SW480 (cell line): ENCODE measurements at places on chromosomes 13 and 19.

DNA sequence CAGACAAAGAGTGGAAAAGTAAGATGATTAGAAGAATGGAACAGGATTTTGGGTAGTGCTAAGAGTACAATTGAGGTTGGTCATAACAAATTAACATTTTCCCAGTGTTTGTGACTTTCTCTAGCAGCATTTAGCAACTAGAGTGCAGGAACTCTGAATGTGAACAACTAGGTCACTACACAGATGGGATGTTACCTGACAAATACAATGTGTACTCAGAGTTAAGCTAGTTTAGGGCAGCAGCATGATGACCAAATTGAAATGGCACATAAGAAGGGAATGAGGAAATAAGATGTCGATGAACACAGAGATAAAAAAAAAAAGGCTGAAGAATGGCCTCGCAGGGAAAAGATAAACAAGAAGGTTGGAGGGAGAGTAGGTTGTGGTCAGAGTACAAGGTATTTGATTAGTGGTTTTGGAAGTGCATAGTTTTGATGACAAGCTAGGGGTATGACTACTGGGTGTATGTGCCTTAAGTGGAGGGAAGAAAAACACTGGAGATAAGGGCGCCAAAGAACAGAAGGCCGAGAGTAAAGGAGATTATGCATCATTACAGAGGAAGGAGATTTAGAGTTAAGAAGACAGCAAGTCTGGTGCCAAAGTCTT, 381.1 kb downstream of the FGF14 start:
- DNase-seq: no peak

- no peak for DNase-seq
Measured at GRCh38 chr13:78040205-78040830, 121.7 kb upstream of the EDNRB start.

DNA sequence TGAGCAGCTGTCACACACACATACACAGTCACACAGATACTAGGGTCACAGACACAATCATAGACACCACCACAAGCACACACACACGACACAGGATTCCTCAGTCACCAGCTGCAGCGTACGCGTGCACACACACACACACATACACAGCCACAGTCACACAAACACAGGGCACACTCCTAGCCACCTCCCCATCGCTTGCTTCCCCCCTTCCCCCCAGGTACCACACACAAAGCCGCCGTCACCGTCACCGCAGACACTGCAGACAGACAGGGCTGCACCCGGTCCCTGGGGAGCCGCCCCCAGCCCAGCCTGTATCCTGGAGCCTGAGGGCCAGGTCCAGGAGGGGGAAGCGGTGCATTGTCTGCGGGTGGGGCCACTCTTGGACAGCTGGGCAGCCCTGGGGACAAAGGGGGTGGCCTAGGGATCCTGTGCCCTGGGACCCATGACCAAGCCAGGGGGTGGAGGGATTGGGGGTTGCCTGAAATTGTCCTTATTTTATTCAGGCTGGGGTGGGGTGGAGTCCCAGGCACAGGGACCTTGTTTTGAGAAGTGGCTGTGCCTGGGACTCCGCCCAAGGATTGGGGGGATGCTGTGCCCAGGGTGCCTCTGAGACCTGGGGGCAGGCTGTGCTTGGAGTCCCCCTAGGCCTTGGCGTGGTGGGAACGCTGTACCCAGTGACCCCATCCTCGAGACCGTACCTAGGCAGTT, 957 bp downstream of the NUMBL start:
- no peak for DNase-seq

GRCh38 chr13:93951108-93951507, 528.4 kb downstream of the DCT start:
- DNase-seq: no peak

DNA sequence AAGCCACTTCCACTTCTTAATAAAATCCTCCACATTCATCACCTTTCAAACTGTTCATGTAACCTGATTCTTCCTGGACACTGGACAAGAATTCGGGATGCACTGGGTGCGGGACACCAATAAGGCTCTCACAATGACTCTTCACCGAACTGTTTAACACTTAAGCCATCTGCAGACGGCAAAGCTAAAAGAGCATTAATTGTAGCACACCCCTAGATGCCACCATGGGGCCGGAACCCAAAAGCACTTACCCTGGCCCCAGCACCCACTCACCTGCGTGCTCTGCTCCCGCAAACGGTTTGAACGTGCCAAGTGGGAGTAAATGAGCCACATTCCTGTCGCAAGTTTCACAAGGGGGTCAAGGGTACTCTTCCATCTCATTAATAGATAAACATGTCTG, 254.3 kb upstream of the PRR20A start:
- no peak for DNase-seq

DNA sequence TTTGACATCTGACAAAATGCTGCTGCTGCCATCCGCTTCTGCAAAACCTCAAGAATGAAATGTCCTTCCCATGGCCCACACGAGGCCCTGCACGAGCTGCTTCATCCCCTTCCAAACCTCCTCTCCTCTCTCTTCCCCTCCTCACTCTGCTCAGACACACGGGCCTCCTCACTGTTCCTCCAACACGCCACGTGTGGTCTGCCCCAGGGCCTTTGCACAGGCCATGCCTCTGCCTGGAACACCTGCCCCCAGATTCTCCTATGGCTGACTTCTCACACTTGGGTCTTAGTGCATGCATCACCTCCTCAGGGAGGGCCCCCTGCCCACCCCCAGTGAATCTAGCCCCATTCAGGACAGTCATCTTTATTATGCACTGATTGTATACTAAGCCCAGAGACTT, 15.9 kb downstream of the NRTN start:
- no peak for DNase-seq

DNA sequence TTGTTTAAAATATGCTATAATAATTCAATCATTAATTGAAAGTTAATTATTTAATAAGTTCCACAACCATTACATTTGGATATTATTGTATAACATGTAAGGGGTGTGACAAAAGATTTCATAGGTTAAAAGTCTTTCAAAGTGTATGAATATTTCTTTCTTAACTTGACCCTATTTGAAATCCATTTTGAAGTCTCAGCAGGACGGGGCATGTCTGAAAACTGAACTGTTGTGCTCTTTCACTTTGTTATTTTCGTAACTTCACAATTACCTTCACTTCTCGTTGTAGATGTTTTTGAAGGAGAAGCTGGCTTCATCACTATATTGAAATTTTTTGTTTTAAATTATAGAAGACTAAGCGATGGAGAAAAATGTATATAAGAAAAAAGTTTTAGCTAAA, 1775.7 kb downstream of the PCDH9 start:
- no peak for DNase-seq

DNA sequence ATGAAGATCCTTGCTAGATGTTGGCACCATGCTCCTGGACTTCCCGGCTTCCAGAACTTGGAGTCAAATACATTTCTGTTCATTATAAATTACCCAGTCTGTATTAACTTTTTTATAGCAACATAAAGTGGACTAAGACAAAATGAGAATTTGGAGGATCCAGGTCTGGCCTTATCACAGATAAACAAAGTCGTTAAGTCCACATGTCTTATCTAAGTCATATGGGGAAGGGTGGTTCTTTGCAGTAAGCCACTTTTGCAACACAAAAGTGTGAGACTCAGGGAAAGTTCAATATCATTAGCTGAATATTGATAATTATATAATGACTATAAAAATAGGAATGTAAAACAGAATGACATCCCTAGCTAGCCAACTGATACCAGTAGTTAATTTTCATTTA, 91.6 kb upstream of the SIAH3 start:
- DNase-seq: no peak

DNA sequence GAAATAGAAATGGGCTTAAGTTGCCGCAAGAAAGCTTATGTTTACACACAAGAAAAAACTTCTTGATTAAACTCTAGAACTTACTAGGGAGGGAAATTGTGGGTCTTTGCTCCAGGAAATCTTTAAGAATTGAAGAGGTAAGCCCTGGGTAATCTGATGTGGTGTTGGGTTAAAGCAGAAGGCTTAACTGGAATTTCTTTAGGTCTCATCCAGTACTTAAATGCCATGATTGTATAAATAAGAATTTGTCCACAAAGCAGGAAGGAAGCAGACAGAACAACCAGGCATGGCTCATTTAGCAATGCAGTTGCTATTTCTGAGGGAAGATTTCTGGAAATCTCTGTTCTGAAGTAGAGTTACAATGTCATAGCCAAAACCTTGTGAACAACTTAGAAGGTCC, 360.4 kb downstream of the KLF5 start:
- no peak for DNase-seq

DNA sequence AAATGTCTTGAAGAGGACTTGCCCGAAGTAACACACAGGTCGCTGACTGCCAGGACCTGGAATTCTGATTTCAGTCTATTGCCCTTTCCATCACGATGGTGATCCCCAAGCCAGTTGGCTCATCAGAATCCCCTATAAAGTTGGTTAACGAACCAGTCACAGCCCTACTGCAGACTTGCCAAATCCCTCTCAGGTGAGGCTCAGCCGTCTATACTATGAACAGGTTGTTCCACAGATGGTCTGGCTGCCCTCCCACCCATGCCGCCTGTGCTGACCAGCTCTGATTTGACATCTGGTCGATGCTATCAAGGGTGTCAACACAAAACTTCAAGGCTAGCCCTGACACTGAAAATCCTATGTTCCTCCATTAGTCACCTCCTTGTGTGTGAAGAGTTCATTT, 90.0 kb downstream of the RNASEH2B start:
- DNase-seq: no peak

DNA sequence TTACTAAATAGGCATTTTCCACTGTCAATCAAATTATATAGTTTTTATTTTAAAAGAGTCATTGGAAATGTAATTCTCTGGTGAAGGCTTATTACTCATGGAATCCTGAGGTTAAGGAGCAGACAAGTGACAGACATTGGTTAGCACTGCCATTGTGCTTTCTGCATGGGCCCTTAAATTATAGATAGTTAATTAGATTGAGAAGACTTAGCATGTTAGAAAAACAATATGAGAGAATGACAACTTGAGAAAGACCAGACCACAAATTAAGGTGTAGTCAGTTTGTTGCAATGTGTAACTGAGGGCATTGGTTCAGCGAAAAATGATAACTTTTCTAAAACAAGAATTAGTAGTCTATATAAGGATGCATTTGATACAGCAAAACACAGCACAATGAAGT, 195.5 kb downstream of the SLITRK6 start:
- DNase-seq: no peak

- no peak for DNase-seq
Measured at GRCh38 chr13:31154939-31155338, 6.8 kb downstream of the HSPH1 start.

GRCh38 chr13:111947876-111948275, 119.1 kb upstream of the SOX1 start:
- DNase-seq: no peak

DNA sequence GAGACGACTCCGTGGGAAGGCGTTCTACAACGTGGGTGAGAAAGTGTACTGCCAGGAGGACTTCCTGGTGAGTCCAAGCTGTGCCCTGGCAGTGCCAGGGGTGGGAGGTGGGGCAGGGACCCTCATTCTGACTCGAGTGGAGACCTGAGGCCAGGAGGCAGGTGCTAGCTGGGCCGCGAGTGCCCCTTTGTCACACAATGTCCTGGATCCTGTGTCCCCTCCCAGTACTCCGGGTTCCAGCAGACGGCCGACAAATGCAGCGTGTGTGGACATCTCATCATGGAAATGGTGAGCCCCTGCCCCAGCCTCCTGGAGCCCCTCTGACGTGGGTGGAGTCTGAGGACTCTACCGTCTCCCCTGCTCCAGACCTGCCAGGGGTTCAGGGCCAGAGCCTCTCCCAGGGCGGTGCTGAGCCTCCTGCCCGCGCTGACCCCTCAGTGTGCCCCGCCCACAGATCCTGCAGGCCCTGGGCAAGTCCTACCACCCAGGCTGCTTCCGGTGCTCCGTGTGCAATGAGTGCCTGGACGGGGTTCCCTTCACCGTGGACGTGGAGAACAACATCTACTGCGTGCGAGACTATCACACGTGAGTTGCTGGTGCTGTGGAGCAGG, 11.6 kb downstream of the WTIP start:
- no peak for DNase-seq

GRCh38 chr13:85303630-85304029, 495.6 kb downstream of the SLITRK6 start:
- no peak for DNase-seq

- DNase-seq: no peak
Measured at GRCh38 chr13:99429670-99430069, 71.6 kb upstream of the TM9SF2 start.

DNA sequence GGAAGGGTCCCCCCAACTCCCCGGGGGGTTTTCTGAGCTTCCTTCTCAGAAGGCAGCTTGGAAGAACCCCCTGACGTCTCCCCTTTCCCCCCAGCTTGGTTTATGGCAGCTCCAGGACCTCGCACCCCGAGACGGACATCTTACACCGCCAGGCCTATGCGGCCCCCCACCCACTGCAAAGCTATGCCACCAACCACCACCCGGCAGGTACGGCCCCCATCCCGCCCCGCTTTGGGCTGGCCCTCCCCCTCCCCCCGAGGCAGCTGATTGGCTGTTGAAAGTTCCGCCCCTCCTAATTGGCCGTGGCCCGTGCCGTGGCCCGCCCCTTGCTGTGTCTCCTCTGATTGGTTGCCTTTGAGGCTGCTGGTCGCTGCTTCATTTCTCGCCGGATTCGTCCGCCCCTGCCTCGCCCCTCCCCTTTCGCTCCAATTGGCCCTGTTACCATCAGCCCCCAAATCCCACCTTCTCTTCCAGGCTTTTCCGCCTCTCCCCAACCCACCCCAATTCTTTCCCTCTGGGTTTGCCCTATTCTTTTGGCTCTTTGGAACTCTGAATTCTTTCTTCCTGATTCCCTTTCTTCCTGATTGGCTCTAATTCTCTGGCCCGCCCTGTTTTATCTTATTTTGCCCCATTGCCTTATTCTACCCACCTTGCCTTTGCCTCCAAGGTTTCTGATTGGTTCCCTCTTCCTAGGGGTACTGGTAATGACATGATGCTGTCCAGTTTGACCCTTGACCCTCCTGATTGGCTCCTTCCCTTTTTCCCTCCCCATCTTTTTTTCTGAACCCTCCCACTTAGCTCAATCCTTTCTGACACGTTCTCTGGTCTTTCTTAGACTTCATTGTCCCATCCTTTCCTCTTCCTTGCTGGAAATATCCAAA, 2.5 kb downstream of the PRR12 start:
- DNase-seq: peak; percentile 95

- no peak for DNase-seq
Measured at GRCh38 chr19:11404588-11405222, 14.4 kb downstream of the RGL3 start.

DNA sequence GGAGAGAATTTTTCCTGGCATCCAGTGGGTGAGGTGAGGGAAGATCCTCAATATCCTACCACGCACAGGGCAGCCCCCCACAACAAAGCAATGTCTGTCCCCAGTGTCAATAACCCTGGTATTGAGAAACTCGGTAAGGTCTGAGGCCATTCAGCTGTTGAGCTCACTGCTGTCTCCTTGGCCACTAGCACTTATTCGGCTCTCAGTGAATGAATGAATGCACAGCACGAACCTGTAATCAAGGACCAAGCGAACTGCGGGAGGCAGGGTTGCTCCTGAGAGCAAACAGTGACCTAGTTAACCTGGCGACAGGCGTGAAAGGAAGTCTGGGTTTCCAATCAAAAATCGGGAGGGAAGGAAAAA, 640 bp downstream of the ZSCAN5A start:
- no peak for DNase-seq
